ENCODE measurements at places on chromosomes 6 and 20.

- DNase-seq: no peak
Measured at GRCh38 chr6:24489881-24490280, 503 bp upstream of the GPLD1 start.

- DNase-seq: no peak
Measured at GRCh38 chr6:154247119-154247861, 109.3 kb downstream of the IPCEF1 start.

DNA sequence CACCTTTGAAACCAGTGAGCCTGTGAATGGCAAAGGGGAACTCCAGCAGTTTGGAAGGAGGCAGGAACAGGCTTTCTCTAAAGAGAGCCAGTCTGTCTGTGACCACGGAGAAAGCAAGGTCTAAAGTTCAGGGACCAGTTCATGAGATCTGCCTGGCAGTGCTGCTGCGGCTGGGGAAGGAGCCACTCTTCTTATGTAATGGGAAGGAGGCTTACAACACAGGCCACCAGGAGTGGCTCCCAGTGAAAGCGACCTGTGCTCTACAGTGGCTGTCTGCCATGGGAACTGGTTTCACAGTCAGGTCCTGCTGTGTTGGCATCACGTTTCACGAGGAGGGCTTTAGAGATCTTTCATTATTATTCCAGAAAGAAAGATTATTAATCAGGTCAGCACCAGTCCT is 291.9 kb upstream of the PRDM1 start:
- DNase-seq: no peak

GRCh38 chr6:34810936-34811632 is 19.2 kb downstream of the BLTP3A start:
- peak; percentile 19 for DNase-seq

- no peak for DNase-seq
Measured at GRCh38 chr6:94956910-94957309, 620.4 kb upstream of the MANEA start.

DNA sequence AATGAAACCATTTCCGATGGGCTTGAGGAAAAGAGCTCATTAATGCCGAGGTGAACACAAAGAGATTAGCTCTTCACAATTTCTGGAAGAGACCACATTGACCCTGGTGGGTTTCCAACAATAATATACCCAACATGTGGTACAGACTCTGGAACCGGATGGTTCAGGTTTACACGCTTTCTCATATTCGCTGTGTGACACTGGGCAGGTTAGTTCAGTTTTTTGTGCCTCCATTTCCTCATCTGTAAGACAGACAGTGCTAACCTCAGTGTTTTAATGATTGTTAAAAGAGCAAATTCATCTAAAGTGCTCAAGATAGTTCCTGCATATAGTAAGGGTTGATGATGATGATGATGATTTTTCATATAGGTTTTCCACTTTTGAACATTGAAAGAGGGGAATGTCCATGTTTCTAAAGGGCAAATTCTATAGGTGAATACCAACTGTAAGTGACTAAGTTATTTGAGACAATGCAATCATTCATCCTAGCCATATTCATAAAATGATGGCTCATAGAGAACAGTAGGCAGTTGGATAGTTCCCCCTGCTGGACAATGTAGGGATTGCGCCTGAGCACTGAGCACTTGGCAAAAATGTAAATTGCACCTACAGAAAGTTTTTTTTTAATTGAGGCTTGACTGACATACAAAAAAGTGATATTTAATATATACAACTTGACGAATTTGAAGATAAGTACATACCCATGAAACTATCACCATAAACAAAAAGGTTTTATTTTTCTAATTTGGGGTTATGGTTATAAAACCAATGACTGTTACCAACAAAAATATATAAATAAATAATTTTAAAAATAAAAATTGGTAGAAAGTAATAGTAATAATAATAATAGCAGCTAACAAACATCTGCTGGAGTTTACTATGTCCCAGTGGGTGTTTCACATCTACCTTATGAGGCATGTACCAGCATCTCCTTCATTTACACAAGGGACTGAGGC is 2.1 kb upstream of the PERP start:
- peak; percentile 70 for DNase-seq

DNA sequence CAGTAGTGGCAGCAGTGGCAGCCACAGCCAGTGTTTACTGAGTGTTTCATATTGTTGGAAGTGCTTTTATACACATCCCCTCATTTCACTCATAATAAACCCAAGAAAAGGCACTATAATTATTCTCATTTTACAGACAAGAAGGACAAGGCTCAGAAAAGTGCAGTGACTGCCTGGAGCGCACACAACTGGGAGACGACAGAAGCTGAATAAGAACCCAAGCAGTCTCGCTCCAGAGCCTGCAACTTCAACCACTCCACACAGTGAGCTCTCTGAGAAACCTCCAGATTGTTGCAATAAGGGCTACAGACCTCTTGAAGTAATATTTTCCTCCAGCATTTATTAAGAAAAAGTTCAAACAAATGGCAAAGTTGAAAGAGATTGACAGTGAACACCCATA is 76.9 kb downstream of the PLCG1 start:
- no peak for DNase-seq

- no peak for DNase-seq
Measured at GRCh38 chr6:9398767-9399373, 963.5 kb upstream of the SLC35B3 start.

DNA sequence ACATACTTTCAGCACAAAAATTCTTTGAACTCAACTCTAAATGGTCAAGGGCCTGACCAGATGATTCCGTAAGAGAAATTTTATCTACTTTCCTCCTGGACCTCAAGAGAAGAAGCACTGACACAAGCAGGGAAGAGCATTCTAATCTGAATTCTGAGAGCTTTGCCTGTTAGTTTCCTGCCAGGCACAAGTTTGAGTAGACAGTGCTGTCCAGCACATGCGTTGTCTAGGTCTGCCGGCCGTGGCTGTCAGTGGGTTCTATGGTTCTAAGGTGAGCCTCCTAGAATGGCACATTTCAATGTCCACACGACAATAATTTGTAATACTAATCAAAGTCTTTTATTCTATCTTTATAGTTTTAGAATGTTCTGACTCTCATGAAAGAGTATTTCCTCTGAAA is 91.9 kb downstream of the RFPL4B start:
- DNase-seq: no peak

DNA sequence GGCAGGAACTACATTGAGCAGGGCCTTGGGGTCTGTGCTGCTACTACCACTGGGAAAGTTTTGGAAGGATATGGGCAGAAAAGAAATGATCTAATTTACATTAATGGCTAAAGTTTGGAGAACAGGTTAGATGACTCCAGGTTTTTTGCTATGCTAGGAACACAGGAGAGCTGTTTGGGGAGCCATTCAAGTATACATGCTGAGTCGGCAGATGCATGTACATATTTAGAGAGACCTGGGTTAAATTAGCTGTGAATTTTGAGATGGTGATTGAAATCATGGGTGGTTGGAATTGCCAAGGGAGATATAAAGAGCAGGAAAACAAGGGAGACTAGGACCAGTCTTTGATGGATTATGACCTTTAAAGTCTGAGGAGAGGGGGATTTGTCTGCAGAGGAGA is 113.1 kb upstream of the BACH2 start:
- DNase-seq: no peak

DNA sequence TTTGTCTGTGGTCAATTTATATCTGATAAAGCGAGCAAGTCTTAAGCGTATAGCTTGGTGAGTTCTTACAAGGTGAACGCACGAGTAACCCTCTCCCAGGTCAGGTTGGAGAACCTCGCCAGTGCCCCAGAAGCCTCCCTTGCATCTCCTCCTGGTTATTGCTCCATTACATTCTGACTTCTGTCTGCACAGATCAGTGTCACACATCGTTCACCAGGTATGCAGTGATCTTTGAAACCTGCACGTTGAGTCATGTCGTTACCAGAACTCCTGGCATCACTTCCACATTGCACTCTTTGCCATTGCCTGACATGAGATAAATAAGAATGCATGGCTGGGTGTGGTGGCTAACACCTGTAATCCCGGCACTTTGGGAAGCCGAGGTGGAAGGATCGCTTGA is 44.2 kb downstream of the AKAP12 start:
- no peak for DNase-seq

- no peak for DNase-seq
Measured at GRCh38 chr6:34176261-34177031, 30.6 kb upstream of the GRM4 start.

GRCh38 chr20:19880256-19881079 is 122.4 kb downstream of the RIN2 start:
- no peak for DNase-seq

- DNase-seq: no peak
Measured at GRCh38 chr20:57244627-57245214, 21.7 kb downstream of the BMP7 start.

- DNase-seq: no peak
Measured at GRCh38 chr20:63377256-63377941, 16.2 kb upstream of the CHRNA4 start.

DNA sequence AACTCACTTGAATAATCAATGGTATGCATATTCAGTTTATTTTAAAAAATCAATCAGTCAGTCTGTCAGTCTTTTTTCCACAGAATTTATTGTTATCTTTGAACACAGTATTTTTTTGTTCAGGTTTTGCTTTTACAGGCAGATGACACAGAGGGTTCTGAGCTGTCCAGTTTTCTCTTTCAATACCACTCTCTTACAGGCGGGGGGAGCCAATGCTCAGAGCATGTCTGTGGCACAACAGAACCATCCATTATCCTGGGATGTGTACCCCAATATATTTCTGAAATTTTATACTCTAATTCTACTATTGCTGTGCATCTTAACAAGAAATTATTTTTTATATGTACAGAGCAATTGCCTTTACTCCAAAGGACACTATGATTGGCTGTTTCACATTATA is 21.2 kb downstream of the ROS1 start:
- DNase-seq: no peak

DNA sequence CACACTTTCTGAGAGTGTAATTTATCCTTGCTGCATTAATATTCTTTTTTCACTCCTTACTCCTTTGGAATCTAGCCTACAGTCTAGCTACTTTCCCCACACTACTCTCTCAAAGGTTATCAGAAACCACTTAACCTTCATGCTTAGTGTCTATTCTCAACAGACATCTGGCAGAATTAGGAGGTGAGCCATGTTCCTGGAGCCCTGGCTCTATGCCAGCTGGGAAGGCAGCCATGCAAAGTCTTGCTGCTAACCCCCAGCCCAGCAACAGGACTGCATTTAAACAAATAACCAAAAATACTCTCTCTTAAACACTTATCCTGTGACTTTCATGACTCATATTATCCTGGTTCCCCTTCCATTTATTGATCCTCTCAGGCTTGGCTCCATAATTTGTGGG is 260.2 kb downstream of the BCKDHB start:
- DNase-seq: no peak

DNA sequence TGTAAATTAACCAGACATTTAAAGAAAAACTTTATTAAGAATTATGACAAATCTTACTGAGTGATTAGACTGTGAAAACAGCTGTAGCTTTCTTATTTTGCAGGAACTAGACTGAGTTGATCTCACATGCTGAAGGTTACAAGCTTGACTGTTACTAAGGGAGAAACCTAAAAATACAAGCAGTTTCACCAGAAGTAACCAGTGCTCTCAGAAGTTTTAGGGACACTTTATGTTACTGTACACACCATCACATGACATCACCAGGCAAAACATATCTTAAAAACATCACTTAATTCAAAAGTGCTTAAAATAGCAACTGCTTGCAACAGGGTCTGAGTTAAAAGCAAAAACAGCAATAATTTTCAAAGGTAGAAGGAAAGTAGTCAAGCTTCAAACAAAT is 5.4 kb downstream of the FBXO30 start:
- DNase-seq: no peak

DNA sequence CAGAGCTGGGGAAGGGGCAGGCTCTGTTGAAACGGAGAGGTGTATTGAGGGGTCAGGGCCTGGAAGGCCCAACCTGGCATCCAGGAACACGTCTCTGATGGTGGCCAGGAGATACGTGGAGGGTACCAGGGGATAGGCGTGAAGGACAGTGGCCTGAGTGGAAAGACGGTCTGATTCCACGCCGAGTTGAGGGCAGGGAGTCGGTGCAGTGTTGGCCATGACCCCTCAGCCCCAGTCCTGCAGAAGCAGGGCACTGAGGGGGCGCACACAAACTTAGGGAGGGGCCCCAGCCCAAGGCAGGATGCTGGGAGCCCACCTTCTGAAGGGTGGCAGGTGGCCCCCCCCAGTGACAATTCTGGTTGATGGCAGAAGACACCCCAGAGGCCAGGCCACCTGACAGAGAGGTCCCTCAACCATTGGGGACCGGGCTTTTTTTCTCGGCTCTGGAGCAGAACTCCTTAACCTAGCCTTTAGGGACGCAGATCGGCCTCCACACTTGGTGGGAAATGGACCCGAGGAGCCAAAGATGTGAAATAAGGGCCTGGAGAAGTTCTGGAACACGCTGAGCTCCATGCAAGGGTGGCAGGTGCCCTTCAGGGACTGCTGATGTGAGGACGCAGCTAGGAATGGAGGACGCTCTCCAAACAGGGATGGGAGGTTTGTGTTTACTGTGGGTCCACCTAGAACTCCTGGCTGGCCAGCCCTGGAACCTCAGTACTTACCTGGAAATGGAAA is 91.0 kb downstream of the TMEM242 start:
- no peak for DNase-seq

GRCh38 chr6:16324606-16325225 is 86.3 kb downstream of the GMPR start:
- no peak for DNase-seq

DNA sequence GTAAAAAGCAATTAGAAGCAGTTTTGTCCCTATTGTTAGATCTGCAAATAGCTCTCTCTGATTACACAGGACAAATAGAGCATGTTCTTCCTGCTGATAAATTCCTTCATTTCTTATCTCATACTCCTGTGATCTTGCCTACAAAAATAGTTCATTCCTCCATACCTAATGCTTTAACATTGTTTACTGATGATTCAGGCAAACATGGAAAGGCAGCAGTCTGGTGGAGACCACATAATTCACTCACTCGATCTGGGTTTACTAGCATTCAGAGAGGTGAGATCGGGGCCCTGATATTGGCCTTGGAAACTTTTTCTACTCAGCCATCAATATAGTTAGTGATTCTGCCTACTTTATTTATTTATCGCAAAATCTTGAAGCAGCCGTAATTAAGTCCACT is 20.2 kb downstream of the HLA-DPA1 start:
- DNase-seq: no peak

All from stimulated activated CD4-positive, alpha-beta T cell treated with anti-CD3 and anti-CD28 coated beads, TNF-alpha, amount 100 ng/mL, for 24 hours (primary cell).